Kidney (tissue), 22 donors: ENCODE measurements at places on chromosomes 2 and 18. TPM values are rescaled to one million over a fixed set of nuclear protein-coding genes. Genes with fewer than 3 reads are reported as not detected.
A peak's percentile ranks its signal among the peaks of the same experiment; 100 is the strongest.

GRCh38 chr2:124607679-124608078 is 582.6 kb downstream of the CNTNAP5 start:
- no peak for DNase-seq

DNA sequence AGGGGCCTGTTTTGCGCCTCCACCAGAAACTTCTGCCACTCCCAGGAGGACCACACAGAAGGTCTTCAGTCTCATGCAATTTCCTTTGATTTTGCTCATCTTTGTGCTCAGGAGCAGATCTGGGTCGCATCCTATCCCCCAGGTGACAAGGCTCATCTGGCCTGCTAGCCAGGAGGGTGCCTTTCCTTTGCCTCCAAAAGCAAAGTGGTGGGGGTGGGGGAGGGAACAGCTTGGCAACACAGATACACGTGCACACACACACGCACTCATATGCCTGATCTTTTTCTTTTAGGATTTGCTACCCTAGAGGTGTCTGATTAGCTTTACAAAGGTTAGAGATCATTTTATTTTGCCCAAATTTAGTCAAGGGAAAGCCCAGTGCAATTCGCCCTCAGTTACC is 13.8 kb upstream of the SPATA3 start:
- no peak for DNase-seq

DNA sequence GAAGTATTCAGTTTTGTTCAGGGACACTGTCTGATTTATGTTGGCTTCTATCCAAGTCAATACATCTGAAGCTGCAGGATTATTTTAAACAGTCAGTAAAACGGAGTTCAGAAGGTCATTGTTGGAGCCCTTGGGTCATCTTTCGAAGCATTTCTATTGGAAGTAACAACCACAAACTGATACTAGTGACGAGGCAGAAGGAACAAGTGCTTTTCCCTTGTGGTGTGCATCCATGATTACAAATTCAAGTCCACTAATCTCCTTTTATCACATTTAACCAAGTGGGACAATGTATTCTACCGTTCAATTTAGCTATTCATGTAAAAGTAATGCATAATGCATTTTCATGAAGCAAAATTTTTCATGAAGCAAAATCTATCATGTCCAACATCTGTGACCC is 76.9 kb downstream of the CD226 start:
- no peak for DNase-seq

DNA sequence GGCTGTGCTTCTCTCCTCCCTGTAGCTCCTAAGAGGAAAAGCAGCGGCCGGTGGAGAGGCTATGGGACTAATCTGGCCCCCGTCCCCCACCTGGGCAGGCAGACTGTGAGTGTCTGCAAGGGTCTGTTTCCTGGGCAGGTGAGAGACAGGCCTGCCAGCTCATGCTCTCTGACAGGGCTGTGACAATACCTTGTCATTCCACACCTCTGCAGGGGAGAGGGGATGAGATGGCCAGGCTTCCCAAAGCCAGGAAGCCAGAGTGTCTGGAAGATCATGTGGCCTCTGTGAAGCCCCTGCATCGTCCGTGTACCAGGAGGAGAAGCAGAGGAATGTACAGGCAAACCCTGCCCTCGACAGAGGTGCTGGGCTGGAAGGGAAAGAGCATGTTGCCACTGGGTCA is 142.5 kb upstream of the GATA6 start:
- no peak for DNase-seq

- DNase-seq, result no peak
These were observed 33.2 kb upstream of the KCNJ13 start for GRCh38 chr2:232809349-232810124.

DNA sequence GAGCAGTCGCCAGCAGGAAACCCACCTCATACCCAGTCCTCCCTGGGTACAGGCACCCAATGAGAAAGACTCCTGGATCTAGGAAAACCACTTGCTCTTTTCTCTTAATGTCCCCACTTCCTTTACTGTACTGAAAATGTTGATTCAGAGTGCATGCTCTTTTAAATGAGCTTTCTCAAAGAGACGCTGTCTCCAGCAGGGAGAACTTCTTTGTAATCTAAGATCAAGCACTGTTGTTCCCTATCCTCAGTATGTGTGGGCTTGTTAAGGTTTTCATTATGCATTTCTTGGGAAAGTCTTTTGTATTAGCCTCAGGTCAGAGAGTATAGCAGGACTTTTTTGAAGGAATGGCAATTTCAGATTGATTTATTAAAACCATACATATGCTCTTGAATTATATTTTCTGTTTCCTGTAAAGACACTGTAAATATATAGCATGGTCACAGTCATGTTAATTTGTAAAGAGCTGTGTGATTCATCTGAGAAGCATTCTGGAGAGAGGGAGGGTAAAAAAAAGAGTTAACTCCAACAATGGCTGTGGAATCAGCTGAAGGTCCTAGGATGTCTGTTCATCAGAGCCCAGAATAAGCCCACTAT is 178.1 kb downstream of the MGAT5 start:
- no peak for DNase-seq

DNA sequence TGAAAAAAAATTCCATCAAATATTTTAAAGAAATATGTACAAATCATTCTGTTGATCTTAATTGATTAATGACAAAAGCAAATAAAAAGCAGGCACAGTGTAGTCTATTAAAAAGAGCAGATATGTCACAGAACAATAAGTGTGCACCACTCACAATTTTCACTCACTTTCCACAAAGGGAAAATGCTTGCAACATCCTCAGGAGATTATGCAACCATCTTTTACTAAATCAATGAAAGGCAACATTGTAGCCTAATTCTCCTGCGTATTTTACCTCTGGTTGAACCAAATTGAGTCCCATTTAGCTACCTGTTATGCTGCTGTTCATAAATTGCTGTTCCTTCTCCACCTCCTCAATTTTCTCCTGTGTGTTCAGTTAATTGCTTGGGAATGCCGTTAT is 1346.8 kb upstream of the PIK3C3 start:
- no peak for DNase-seq

- no peak for DNase-seq
These were observed 37.8 kb downstream of the FIGN start for GRCh38 chr2:163697846-163698637.

GRCh38 chr2:215811003-215811402 is 202.3 kb downstream of the MREG start:
- no peak for DNase-seq

DNA sequence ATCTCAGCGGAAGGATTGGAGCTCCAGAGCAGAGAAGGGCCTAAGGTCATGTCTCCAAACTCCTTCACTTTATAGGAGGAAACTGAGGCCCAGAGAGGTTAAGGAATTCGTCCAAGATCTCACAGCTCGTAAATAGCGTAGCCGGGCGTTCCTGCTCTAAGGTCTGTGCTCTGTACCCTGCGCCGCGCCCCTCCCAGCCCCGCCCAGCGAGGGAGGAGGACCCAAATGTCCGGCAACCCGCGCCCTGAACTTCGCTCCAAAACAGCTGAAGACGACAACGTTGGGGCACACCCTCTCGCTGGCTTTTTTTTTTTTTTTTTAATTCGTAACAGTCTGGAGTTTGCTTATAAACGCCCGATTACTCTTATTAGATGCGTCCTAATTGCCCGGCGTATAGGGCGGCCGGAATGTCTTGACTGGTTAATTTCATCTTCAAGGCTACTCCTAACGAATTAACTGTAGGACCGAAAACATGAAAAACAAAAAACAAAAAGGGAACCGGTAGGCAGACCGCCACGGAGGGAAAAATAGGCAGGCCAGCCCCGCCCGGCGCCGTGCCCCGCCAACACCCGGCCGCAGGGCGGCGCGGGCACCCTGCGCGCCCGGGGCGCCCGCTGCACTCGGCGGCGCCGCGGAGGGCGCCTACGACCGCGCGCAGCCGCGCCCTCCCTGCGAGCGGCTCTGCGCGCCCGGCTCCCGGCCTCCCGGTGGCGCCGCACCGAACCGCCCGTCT is 928 bp upstream of the FOSL2 start:
- peak; percentile 98 for DNase-seq

- peak; percentile 50 for DNase-seq
These were observed 1.7 kb downstream of the ECEL1 start for GRCh38 chr2:232485757-232486557.

GRCh38 chr2:136858656-136859055 is 93.3 kb downstream of the THSD7B start:
- DNase-seq, result no peak

Gene ACMSD
- 44.0 TPM for total RNA-seq

Gene ACTG2
- total RNA-seq, result 13.7 TPM

Gene PPIG
- 52.7 TPM for total RNA-seq
